ACHN (cell line): ENCODE measurements at places on chromosomes 3 and 15.

GRCh38 chr3:130929804-130930203, 35.9 kb downstream of the ATP2C1 start:
- no peak for DNase-seq

GRCh38 chr3:33119891-33120290, 6.1 kb downstream of the CRTAP start:
- DNase-seq = no peak

DNA sequence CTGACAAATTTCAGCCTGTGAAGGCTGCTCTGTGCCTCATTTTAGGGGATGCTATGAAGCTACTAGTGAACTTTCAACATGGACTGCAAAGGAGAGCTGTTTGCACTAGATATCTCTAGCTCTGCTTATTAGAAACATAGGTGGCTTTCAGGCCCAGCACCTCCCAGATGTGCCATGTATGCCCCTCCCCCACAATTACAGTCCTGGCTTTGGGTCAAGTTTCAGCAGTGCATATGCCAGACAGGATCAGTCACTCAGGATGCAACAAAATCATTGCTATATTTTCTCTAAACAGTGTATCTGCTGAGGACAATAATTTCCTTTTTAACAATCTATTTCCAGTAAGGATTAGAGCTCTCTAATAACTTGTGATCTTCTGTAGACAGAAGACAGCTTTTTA, 178.8 kb upstream of the STAC start:
- DNase-seq = no peak

DNA sequence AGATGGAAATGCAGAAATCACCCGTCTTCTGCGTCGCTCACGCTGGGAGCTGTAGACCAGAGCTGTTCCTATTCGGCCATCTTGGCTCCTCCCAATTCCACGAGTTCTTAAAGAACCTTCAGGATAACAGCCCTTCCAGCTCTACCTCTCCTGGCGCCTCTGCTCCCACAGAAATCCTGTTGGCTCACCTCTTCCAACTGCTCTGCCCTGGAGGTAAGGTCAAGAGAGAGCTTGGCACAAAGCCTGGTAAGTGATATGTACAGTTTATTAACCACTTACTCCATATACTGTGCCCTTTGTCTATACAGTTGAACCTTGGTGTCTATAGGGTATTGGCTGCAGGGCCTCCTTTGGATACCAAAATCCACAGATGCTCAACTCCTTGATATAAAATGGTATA, 17.8 kb upstream of the FGF12 start:
- DNase-seq = no peak

GRCh38 chr3:15241341-15241740, 35.3 kb downstream of the CAPN7 start:
- DNase-seq = peak; percentile 19
